ENCODE measurements at places on chromosomes 4 and X. TPM values are rescaled to one million over a fixed set of nuclear protein-coding genes. Genes with fewer than 3 reads are reported as not detected.

DNA sequence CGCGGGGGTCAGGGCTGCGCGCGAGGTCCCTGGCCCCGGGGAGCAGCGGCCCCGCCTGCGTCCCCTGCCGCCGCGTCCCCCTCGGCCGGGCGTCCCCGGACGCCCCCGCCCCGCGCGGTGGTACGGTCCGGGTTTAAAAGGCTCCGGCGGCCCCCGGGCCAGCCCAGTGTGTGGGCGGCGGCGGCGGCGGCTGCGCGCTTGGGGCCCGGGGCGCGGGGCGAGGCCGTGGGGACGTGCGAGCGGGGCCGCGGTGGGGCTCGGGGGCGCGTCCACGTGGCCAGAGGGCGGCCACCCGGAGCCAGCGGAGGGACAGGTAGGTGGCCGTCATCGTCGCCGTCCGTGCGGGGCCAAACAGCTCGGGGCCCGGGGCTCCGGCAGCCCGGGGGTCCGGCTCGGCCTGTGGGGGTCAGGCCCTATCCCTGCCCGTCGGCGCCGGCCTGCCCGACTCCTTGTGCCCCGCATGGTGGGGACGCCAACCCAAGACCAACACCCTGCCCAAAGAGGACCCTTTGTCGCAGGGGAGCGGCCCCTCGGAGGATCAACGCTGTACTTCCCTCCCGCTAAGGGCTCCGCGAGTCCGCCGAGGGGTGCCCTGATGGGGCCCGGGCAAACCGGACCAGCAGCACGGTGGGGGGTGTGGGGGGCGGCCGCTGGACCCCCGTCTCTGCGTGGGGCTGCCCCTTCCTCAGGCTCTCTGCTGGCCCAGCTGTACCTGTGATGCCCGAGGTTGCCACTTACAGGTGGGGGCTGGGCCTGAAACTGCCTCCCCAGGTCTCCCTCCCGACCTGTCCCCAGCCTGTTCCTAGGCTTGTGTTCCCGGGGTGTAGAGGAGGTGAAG lies at the start of gene PLXNA3:
PLXNA3 (plus strand) TSS at position 166 of the 838 bp plus-strand sequence. CDS start 1,903 bp downstream, outside the sequence.
- peak; percentile 66 for DNase-seq

DNA sequence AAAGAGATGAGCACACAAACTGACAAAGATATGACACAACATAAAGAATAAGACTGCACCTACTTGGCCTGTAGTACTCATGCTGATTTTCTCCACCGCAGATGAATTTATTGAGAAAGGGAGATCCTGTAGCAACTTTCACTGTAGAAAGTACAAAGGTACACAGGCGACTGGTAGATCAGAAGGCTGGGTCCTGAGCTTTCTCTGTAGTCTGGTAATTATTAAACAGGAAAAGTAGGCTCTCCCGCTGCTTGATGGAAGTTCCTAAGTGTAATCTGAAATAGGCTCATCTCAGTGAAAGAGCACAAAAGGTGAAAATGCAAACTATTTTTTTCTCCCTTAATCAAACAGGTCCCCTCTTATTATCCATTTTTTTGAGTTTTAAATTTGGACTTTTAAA lies at the start of gene ADH6:
ADH6 (minus strand) TSS at position 175 of the 400 bp plus-strand sequence; CDS start at position 81, 94 bp downstream.
- no peak for DNase-seq

GRCh38 chrX:147910607-147911006 lies 1.1 kb upstream of the FMR1 start:
- no peak for DNase-seq

The HSFX2 gene
- not detected for polyA plus RNA-seq

The MUC7 gene
- polyA plus RNA-seq = not detected

DNA sequence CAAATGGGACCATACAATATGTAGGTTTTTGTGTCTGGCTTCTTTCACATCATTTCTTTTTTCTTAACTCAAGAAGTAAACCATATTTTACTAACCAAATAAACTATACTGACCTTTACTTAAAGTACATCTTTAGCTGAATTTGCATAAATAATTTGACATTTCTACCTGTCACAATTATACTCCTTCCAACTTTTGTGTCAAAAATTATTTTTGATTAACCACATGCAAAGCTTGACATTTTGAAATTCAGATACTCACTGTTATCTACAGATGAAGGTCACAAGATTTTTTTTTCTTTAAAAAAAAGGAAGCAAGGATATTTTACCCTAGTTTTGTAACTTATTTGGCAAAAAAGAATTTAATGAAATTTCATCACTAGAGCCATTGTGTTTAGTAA lies 12.0 kb upstream of the RAB9A start:
- DNase-seq = no peak

DNA sequence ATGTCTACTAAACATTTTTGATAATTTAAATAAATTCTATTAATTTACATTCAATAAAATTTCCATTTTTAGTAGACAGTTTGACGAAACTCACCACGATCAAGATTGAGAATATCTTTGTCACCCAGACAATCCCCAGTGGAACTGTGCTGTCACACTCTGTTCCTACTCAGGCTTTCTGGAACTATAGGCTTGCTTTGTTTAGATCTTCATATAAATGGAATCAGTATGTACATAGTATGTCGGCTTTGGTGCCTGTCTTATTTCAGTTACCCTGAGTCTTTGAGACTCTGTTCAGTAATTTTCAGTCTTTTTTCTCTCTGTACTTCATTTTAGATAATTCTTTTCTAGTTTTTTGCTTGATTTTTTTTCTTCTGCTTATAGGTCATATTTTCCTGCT lies 163.5 kb upstream of the EMCN start:
- DNase-seq = no peak

DNA sequence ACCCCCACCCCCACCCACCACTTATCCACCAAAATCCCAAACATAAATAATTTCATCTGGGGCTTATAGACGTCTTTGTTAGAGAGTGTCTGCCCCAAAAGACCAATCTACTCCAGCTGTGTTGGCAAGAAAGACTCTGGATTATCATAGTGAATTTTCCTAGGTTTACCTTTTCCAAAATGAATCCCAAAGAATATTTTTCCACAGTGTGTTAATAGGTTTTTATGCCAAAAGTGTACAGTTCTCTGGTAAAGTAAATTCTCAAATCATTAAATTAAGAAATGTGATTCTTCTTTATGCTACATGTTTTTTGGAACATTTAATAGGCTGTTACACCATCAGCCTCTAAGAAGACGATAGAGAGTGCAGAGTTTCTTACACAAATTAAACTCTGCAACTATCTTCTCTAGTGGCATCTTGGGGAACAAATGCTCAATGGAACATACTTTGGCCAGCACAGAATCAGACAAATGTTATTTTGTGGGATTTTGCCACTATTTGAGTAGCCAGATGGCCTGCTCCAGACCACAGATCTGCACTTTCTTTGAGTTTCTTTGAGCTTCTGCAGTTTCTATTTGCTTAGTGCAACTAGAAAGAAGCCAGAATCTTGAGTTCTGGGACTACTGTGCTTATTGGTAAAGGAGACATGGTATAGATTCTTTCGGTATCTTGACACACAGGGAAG lies 206.0 kb downstream of the KIT start:
- DNase-seq = no peak

- peak; percentile 8 for DNase-seq
Measured at GRCh38 chr4:87192145-87192919, 28.1 kb downstream of the KLHL8 start.

DNA sequence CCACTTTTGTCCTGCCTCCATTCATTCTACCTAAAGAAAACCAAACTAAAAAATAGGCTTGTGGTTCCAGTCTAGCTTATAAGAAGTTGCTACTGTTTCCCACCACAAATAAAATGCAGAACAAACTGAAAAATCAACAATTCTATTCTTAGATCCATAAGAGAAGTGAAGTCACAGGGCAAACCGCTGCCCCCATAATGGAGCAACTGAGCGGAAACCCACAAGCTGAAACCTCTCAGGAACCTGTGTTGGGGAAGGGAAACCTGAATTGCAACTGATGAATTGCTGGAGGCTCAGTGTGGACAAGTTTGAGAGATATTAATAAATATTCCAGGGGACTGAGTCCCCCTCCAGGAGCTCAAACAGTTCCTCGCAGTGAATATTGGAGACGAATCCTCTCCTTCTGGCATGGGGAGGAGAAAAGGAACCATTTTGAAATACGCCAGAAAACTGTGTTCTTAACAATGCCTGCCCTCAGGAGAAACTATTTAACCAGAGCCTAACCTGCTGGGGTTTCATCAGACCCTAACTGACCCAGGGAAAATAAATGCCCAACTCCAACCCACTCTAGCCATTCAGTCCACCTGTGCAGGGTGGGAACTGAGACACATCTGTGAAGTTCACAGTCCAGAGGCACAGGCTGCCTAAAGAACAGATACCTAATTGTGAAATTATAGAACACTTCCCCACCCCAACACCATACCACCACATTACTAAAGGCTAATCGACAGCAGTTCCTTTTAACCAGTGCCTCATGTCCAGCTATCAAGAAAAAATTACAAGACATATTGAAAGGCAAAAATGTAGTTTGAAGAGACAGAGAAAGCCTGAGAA lies 22.8 kb upstream of the SH3RF1 start:
- DNase-seq = no peak

DNA sequence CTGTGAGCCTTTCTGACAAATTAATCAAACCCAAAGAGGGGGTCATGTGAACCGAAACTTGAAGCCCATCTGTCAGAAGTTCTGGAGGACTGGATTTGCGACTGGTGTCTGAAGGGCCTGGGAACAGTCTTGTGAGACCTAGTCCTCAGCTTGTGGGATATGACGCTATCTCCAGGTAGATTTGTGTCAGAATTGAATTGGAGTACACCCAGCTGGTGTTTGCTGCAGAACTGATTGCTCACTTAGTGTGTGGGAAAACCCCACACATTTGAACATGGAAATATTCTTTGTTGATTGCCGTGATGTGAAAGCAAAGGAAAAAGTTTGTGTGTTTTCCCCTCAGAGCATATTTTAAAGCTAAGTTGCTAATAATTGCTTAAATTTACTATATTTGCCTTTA lies 30.3 kb upstream of the TMSB15B start:
- no peak for DNase-seq

DNA sequence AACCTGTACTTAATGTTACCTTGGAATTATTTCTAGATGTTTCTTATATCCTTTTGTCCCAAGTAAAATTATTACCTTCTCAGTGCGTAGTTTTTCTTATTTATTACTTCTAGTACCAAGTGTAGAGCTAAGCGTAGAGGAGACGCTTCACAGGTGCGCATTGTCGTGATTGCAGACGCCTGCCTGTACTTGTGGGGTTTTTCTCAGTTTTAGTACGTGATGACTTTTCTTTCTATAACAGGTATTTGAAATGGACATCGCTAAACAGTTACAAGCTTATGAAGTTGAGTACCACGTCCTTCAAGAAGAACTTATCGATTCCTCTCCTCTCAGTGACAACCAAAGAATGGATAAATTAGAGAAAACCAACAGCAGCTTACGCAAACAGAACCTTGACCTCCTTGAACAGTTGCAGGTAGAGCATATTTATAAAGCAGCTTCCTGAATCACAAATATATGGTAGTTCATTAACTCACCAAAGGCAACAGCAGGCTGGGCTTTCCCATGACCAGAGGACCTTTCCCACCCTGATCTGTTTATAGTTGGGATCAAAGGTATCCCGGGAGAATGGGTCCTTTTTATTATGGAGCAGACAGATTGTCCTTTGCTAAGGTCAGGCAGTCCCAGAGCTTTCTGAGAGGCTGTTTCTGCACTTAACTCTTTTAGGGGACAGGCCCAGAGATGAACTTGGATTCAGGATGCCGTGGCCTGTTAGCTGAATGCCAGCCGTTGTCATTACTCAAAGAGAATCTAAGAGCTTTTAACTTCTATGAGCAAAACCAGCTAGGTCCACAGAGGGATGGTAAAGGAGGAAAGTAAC lies 172.9 kb downstream of the PTTG2 start:
- DNase-seq = no peak

GRCh38 chr4:173012608-173013007 lies 156.0 kb upstream of the GALNT7 start:
- DNase-seq = no peak

DNA sequence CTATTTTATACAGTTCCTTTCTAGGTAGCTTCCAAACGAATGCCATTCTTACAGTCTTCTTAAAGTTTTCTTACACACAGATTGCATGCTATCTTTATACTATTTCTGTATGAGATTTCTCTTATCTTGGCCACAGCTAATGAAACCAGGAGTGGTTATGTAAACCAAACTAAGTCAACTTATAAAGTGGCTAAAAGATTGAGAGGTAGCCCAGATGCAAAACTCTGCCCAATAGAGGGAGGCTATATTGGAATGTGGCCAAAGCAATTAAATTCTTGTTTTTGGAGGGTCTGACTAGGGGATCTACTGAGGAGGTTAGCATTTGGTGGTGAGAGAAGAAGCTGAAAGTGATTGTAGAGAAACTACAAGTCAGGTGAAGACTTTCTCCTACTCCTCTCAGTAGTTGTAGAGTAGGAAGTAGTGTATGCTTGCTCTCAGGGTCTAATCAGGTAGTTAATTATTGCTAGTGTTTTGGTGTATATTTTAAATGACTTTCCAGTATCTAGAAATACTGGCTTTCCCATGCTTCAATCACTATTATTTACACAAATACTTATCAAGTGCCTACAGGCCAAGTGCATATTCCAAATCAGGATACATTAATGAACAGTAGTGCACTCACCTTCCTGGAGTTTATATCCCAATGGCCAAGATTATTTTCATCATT lies 104.2 kb upstream of the HPGD start:
- no peak for DNase-seq

GRCh38 chrX:121666171-121666570 lies 618.8 kb downstream of the GLUD2 start:
- no peak for DNase-seq

DNA sequence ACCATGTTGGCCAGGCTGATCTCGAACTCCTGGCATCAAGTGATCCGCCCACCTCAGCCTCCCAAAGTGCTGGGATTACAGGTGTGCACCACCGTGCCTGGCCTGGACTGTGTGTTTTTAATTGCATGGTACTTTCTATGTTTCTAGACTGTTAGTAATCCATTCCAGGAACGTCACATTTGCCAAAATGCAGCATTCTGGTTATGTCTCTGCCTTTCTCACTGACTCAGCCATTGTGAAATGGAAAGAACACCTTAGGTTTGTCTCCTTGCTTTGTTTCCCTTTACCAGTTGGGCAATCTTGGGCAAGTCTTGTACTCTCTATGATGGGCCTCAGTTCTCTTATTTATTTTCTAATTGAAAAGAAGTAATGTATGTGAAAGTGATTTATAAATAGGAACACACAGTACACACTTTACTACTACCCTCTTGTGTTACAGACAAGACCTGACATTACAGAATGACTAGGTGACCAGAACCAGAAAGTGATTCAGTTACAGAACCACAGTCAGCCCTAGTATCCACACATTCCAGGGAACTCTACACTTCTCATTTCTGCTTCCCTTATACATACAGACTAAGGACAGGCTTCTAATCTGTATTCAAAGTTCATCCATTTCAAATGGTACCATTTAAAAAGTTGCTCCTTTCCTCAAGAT lies 187.1 kb downstream of the MGST2 start:
- DNase-seq = no peak

All from GM23248 (cell line).